ENCODE measurements at places on chromosomes 2 and 18.

DNA sequence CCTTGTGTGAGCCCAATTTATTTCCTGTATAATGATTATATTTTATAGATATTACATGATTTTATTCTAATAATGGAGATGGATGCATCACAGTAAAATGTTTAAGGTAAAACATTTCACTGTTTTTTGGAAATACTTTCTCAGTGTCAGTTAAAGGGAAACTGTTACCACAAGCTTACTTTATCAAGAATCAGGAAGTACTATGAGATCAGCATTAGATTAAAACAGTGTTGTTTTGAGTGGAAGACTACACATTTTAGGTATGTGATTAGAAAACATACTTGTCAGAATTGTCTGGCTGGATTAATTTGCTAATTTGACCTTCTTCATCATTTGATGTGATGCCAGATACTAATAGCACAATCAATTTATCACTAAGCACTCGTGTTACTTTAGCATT lies at the start of gene HRH4:
Gene HRH4, plus strand, starts transcription at position 250 of the 400 bp plus-strand sequence. Its CDS starts 92 bp downstream, at position 342.
- DNase-seq: no peak

DNA sequence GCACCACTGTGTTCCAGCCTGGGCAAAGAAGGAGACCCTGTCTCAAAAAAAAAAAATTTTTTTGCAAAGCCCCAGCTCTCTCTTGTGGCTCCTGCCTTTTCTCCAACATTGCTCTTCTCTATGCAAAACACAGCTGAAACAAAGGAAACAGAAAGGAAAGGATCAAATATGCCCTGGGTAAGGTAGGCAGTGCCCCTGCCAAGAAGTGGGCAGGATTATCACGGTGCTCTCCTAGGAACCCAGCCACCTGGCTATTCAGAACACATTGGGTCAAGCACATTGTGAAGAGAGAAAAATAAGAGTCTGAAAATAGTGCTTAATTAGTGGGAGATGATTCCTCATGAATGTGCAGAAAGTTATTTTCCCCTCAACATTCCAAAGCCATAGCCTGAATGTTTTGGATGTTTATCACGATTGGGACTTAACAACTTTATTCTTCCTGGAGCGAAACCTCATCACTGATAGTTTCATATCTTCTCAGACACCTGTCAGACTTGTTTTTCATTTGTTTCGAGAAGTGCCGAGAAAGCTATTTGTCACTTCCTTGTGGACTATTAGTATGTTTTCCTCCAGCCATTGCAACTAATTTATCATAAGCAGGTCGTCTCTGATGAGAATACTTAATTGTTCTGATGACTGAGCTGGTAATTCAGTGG lies 42.7 kb upstream of the RPL31 start:
- DNase-seq: no peak

DNA sequence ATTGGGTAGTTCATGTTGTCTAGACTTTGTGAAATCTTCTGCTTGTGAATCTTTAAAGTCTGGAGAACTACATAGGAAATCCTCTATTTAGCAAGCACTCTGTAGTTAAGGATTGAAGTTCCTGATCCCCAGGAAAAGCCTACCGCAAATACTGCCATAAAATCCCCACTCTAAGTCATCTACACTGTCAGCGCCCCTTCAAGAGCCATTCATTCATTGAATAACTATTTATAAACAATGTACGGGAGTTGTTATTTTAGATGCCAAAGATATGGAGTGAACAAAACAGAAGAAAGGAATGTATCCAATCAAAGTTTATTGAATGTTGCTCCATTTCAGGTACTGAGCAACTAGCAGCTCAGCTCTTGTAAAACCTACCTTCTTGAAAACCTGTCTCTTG lies 36.5 kb upstream of the SLC39A10 start:
- DNase-seq: no peak

GRCh38 chr2:27627963-27628766 lies 647 bp downstream of the CCDC121 start:
- no peak for DNase-seq

GRCh38 chr2:43405829-43406228 lies 179.4 kb upstream of the ZFP36L2 start:
- no peak for DNase-seq

DNA sequence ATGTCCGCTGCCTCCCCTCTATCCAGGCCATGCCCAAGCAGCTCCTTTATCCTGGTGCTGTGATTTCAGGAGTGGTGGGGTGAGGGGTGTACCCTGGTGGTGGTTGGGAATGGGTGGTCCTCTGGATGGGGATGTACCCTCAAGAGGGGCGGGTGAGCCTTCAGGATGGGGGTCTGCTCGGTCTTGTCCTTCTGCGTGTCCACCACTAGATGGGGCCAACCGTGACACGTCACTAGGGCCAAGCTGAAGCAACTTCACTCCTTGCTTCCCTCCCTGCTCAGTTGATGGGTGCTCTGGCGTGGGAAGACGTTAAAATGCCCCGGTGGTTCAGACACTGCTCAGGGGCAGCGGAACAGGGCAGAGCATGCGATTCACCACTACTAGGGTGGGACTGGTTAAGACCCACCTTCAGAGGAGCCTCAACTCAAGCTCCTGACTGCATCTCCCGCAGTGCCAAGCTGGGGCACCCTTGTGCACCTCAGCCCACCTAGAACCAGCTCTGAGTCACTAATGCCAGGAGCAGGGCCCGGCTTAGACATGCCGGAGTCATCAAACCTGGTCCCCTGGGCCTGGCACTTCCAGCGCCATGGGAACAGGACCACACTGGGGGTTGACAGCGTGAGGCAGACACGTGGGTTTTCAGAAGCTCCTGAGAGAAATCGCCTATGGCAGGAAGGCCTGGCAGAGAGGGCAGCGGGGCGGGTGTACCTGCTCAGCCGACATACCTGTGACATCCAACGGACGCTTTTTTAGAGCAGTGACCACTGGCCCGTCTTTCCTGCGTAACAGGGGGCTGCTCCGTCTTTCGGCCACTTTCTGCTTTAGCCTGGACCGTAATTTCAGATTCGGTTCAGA lies 256.7 kb downstream of the HDAC4 start:
- DNase-seq: peak; percentile 48

- no peak for DNase-seq
Observed at GRCh38 chr2:38464971-38465788, 88.1 kb upstream of the ATL2 start.

DNA sequence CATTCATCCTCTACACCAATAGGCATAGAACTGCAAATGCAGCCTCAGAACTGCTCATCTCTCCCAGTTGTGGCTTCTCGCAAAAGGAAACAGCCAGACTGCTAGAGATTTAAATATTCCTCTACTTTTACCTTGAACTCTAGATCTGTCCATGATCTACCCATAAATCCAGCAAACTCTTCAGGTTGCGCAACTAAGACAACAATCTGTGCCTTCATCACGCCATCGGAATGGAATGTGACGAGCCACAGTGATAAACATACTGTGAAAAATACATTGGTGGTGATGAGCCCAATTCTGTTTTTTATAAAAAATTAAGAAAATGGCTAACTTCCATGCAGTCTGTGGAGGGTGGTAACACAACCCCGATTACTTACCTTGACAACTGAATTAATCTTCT lies 626.7 kb downstream of the LRRTM4 start:
- no peak for DNase-seq

DNA sequence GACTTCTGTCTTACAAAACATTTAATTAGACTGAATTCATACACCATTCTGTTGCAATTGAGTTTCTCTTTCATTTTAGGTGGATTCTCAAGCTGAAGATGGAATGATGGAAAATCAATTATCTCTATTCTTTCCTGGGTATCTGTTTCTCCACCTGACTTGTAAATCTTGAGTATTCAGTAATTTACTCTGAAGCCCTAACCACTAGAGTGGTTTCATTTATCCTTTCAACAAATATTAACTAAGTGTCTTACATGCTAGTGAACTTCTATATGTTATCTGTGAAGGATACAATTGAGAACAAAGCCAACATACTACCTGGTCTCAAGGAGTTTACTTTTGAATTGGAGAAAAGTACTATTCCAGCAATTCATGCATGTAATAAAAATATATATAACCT lies 94.1 kb upstream of the ZNF804A start:
- no peak for DNase-seq

- DNase-seq: no peak
Observed at GRCh38 chr2:29632018-29632417, 289.4 kb downstream of the ALK start.

GRCh38 chr2:105671156-105671555 lies 73.6 kb upstream of the NCK2 start:
- DNase-seq: no peak

DNA sequence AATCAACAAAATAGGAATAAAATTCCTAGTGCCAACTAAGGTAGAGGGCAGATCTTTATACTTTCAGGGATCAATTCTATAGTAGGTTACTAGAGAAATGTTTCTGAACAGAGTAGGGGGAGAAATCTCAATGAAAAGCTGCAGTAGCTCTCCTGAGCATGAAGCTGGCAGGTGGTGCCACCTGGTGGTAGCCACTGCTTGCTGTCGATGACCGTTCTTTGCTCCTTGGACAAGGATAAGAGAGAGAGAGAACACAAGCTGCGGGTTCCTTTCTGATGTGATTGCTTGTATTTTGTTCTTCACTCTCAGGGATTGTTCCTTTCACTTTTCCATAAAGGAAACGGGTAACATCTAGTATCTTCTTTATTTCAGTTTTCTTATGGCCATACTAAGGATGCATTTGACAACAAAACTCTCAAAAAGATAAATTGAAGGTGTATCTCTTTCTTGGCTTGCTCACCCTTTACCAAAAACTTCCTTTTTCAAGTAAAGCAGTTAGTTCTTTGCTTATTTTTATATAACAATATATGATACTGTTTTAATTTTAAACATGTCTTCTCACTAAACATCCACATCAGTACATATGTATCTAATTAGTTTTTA lies 18.6 kb upstream of the MRPL19 start:
- DNase-seq: peak; percentile 63

DNA sequence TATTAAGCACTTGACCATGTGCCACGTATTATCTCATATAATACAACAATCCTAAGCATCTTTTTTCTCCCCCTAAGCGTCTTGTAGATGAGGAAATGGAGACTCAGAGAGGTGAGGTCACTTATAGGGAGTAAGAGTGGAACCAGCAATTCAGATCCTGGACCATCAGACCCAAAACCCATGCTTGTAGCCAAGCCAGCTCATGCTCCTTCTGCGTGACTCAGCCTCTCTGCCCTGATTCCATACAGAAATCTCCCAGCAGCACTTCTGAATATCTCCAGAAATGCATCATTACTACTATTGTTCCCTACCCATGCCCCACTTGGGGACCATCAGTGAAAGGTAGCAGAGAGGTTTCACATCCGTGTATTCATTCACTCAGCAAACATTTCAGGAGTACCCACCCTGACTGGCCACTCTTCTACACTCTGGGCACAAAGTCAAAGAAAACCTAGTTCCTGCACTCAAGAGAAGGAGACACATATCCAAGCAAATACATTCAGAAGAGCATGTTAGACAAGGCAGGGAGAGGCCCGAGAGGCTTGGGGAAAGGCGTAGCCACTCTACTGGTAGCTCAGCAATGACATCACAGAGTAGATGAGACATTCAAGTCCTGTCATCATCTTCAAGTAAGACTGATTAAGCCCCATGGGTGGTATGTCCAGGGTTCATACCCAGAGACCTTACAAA lies 141.9 kb downstream of the MTCL1 start:
- DNase-seq: no peak

- DNase-seq: peak; percentile 74
Observed at GRCh38 chr2:105431367-105432043, 32.7 kb upstream of the FHL2 start.

DNA sequence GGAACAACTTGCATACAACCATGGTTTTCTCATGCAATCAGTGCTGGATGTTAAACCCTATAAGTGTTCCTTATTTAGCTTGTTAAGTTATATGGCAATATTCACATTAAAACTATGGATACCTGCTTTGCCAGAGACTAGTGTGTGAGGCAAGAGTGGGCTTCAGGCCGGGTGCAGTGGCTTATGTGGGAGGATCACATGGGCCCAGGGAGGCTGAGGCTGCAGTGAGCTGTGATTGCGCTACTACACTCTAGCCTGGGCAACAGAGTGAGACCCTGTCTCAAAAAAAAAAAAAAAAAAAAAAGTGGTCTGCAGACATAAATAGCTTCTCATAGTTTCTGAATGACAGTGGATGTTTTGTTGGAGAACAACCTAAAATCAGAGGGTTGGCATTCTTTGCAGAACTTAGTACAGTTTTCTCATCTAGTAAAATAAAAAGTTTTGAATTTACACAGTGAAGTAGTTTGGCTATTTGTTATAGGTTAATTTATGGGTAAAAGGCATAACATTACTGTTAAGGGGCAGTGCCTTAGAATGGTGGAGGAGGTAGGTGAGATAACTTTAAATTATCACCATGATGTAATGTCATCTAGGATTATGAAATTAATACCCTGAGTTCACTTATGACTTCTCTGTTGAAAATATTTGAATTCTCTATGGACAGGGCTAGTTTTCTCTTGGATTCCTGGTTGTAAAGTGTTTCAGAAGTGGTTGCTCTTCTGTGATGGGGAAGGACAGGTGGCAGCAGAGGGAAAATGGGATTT lies 5.3 kb downstream of the CERS6 start:
- DNase-seq: no peak

GRCh38 chr2:174833737-174834136 lies 69.5 kb upstream of the CHRNA1 start:
- DNase-seq: no peak

GRCh38 chr2:88692187-88692586 lies 714 bp downstream of the RPIA start:
- DNase-seq: peak; percentile 29

DNA sequence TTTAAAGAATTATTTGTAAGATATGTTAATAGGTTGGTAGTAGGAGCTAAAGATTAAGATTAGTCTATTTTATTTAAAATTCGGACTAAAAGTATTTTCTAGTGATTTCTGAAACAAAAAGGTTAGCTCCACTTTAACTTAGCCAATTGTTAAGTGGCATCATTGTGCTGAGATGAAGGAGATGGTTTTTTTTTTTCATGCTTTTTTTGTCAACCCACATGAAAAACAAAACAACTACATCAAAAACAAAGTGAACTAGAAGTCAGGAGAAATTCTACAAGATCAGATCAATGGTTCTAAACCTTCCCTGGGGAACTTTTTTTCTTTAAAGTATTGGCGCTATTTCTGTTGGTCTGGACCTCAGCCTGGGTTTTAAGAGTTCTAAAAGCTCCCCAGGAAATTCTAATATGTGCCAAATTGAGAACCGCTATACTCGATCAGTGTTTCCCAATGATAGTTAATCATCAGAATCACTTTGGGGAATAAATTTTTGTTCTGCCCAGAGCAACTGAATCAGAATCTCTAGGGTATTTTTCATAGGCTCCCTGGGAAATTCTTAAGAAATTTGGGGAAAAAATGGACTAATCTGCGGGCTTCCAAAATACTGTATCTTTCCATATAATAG lies 2.3 kb downstream of the ZC3H6 start:
- DNase-seq: no peak

GRCh38 chr2:37832590-37833197 lies 92.4 kb upstream of the RMDN2 start:
- peak; percentile 63 for DNase-seq

GRCh38 chr2:7127156-7127555 lies 209.9 kb downstream of the RNF144A start:
- DNase-seq: no peak

- DNase-seq: peak; percentile 19
Observed at GRCh38 chr2:24682304-24682703, 110.9 kb downstream of the PTRHD1 start.

GRCh38 chr2:96072746-96073145 lies 38.0 kb upstream of the GPAT2 start:
- no peak for DNase-seq

Data from hindlimb muscle (tissue), 1 donor.